NCI-H226 (cell line): ENCODE measurements at places on chromosomes 6 and 20.

DNA sequence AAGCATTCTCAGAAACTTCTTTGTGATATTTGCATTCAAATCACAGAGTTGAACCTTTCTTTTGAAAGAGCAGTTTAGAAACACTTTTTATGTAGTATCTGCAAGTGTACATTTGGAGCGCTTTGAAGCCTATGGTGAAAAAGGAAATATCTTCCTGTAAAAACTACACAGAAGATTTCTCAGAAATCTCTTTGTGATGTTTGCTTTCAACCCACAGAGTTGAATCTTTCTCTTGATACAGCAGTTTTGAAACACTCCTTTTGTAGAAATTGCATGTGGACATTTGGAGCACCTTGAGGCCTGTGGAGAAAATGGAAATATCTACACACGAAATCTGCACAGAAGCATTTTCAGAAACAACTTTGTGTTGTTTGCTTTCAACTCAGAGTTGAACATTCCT lies 612.3 kb upstream of the ZNF337 start:
- DNase-seq = no peak

GRCh38 chr6:41222045-41222444 lies 6.1 kb upstream of the TREML4 start:
- no peak for DNase-seq

- no peak for DNase-seq
Measured at GRCh38 chr6:28218312-28219248, 6.5 kb upstream of the ZSCAN9 start.

DNA sequence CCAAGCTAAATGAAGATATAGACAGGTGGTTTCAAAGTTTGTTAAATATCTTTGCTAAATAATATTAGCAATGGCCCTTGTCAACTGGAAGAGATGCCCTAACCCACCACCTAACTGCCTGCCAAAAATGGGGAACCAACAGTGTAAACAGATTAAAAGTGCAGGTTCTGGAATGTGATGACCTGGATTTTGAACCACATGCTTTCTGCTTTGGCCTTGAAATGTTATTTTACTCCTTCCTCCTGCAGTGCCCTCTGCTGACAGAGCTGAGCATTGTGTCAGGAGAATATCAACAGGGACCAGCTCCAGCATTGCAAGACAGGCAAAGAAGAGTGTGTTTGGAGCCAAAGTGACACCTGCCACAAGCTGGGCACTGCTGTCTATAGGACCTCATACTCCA lies 226.6 kb downstream of the MYLK4 start:
- DNase-seq = no peak

DNA sequence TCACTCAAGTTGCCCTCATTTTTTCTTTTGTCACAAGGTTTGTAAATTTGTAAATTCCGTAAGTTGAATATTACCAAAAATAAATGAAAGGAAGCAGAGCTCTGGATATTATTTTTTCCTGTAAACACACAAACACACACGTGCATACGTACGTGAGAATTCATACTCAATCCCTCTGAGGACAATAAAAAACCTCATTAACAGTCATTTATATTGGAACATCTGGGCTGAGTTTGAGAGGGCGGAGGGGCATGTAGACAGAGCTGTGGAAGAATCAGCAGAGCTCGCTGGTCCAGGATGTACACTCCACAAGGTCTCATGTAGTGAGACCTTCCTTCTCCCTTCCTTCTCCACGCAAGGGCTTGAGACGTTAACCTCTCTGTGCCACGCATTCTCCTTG lies 24.2 kb upstream of the DOK5 start:
- DNase-seq = no peak

GRCh38 chr20:52060794-52061714 lies 130.5 kb downstream of the ZFP64 start:
- DNase-seq = no peak

GRCh38 chr6:90233994-90234393 lies 62.6 kb downstream of the BACH2 start:
- DNase-seq = no peak

GRCh38 chr20:14915356-14915755 lies 577.9 kb upstream of the FLRT3 start:
- DNase-seq = no peak

- DNase-seq = no peak
Measured at GRCh38 chr6:161815965-161816364, 542.1 kb upstream of the AGPAT4 start.

GRCh38 chr6:42782689-42783176 lies 881 bp downstream of the BICRAL start:
- DNase-seq = peak; percentile 83

DNA sequence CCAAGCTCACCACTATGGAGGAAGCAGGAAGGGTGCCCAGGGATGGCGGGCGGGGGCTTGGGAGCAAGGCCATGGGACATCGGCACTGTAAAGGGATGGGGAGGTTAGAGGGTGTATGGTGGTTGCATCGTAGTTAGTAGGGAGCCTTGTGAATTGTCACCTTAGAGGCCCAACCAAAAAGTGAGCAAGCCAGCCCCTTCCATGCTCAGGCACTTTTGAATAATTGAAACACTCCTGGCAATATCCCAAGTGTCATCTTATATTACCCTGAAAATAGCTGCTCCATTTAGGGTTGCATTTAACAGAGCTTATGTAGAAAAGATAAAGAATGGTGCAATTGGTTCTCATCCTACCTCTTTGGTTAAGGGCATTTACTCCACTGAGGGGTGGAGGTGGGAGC lies 169.2 kb downstream of the SAMD5 start:
- no peak for DNase-seq

- no peak for DNase-seq
Measured at GRCh38 chr20:45948261-45948733, 13.8 kb downstream of the PCIF1 start.

GRCh38 chr20:64188682-64189529 lies 24.7 kb downstream of the MYT1 start:
- no peak for DNase-seq

DNA sequence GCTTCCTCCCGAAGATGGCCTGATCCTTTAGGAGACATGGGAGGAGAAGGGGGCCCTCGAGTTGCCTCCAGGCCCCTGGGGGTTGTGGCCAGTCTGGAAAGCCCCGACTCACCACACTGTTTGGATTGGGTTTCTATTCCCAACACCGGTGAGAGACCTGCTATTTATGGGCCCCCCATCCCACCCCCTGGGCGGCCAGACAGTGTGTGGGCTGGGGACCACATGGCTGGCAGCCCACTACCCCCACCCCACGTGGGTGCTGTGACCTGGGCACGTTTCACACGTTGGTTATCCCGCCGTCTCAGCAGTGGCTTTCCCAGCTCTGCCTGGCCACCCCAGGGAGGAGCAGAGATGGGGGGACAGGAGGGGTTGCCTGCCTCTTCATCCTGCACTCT lies 116.1 kb downstream of the VEGFA start:
- no peak for DNase-seq

GRCh38 chr6:34200340-34200971 lies 36.2 kb upstream of the HMGA1 start:
- DNase-seq = no peak

GRCh38 chr20:14521016-14521415 lies 183.6 kb upstream of the FLRT3 start:
- no peak for DNase-seq

- no peak for DNase-seq
Measured at GRCh38 chr20:62891111-62891510, 29.5 kb upstream of the TCFL5 start.

GRCh38 chr6:34553750-34554149 lies 2.4 kb downstream of the SPDEF start:
- DNase-seq = no peak

DNA sequence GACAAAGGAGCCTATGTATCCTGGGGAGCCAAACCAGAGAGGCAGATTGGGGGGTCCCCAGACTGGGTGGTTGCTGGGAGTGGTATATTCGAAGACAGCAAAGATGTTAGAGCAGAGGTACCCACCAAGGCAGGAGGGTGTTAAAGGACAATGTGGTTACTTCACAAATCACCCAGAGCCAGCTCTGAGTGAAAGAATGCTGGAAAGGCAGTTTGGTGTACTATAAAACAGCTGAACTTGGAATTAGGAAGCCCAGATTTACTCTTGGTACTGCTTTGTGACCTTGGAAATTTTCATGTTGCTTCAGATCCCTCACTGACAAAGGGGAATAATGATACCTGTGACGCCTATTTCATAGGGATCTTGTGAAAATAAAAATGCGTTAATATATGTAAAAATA lies 121.6 kb downstream of the CD164 start:
- DNase-seq = no peak

GRCh38 chr6:127178746-127179145 lies 60.3 kb downstream of the RSPO3 start:
- DNase-seq = no peak

DNA sequence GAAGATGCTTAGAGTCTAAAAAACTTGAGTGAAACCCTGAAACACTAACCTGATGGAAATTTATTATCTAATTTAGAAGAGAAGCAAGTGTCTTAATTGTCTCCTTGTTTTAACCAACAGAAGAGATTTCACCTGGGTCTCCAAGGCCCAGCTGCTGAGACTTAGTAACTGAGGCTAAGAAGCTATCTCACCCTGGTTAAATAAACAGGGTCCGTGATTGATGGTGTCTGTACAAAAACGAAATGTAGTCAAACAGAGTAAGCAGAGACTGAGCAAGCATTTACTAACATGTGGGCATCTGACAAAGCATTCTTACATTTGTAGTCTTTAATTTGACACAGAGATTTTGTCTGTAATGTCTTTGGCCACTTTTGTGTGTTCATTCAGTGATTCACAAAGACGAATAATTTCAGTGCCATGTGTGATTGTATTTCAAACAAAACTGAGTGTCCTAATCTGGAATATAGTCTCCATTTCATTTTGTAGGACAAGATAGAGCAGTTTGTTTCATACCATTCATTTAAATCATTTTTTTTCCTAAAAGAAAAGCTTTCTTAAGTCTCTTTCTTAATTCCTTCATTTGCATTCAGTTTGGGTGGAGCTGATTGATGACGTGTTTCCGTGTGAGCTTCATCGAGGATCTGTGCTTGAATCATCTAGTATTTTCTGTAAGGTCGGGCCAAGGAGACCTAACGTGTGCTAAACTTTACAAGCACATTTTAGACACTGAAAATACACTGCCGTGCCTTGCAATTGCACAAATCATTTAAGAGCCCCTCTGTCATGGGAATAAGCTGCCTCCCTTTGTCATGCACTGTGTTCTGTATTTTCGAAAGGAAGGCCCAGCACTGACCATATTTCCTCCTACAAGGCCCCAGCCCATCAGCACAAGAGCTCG lies 170.6 kb upstream of the QKI start:
- no peak for DNase-seq

DNA sequence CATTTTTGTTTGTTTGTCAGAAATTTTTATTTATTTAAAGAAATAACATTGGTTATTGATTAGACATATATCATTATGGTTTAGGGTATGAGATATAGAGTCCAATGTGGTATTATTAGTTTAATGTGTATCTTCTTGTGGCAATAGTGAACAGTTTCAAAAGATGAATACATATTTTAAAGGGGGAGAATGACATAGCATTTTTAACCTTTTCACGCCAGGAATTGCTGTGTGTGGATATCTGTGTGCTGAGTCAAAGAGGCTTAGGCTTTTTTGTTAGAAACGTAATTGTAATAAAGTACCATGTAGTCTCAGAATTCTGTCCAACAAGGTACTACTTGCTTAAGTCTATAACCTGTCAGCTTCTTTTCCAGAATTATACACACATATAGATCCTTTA lies 451.6 kb downstream of the ADGRB3 start:
- no peak for DNase-seq

- no peak for DNase-seq
Measured at GRCh38 chr20:57392512-57393271, 1.5 kb downstream of the RBM38 start.
